Activated CD4-positive, CD25-positive, alpha-beta regulatory T cell treated with anti-CD3 and anti-CD28 coated beads, Interleukin-2, amount 50 U/mL, for 24 hours (primary cell): ENCODE measurements at places on chromosomes 6 and 20.

- ATAC-seq = no peak
These were observed 150.3 kb downstream of the CDK19 start for GRCh38 chr6:110664933-110665332.

DNA sequence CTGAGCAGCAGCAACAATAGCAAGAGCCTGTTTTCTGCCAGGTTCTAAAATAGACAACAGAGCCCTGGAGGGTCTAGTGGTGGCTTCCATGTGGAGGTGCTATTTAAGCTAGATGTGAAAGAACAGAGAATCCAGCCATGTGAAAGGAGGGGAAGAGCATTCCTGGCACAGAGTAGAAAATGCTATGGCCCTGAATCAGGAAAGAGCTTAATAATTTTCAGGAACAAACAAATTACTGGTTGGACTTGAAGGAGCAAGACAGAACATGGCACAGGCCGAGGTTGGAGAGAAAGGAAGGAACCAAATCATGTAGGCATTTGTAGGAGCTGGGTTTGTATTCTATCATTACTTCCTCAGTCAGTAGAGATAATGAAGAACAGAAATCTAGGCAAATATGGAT lies 98.3 kb downstream of the AIG1 start:
- ATAC-seq = no peak

DNA sequence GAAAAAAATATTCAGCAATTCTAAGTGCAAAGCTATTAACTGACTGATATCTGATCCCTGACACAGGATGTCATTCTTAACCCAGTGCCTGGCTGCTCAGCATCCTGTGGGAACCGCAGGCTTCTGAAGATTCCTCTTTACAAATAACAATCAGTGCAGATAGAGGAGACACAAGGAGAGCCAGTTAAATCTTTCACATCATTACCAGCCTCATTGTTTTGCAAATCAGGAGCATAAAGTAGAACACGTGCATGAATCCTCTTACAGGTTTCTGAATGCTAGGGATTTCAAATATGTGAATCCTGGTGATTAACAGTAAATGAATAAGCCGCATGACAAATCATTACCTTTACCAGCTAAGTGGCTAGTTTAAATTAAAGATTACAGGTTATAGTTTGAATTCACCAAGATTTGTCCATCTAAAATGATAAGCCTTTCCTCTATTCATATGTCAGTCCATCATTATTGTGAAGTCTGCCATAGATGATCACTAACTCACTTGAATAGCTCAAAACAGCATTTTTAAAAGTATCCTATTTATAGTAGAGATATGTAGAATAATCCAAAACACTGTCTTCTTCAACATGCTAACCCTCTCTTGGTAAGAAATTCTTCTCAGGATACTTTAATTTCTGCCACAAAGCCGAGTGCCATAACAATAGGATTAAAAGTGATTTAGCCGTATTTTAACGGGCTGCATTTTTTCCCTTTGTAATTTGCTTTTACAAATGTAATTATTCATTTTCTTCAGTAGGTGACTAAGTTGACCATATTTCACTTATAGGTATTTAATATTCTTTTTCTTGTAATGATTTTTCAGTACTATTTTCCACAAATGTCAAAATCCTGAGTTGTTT lies 367.3 kb upstream of the EPHA7 start:
- no peak for ATAC-seq

DNA sequence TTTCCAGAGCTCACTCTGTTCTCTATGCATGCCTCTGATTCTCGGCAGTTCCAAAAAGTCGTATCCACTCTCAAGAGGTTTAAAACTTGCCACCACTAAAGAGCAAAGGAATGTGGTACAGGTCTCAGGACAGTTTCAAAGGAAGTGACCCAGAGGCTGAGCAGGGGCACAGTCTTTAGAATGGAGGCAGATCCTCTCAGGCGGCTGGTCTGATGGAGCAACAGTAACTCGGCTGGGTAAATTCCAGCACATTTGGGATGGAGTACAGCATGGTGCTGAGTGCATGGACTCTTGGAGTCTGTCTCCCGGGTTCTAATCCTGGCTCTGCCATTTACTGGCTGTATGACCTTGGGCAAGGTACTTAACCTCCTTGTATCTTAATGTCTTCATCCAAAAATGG lies 88.1 kb upstream of the BACH2 start:
- ATAC-seq = no peak

- ATAC-seq = no peak
These were observed 41.4 kb upstream of the CDH22 start for GRCh38 chr20:46349742-46350056.
